ENCODE measurements at places on chromosomes 4 and X.
A peak's percentile ranks its signal among the peaks of the same experiment; 100 is the strongest.

DNA sequence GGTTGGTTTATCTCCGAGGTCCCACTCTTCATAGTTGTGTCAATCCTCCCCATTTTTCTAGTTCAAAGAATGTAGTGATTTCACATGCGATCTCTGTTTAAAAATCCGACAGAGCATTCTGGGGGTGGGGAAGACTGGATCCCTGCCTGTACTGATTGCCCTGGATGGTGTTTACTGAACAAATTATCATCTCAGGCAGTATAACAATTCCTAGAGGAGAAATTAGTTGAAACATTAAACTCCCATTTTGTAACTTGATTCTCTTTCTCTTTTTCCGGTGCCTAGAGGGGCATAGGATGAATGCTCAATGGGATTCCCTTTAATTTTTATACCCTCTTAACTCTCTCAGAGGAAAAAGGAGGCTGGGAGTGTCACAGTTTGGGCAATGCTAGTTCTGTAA lies 10.0 kb upstream of the CWH43 start:
- DNase-seq = no peak

DNA sequence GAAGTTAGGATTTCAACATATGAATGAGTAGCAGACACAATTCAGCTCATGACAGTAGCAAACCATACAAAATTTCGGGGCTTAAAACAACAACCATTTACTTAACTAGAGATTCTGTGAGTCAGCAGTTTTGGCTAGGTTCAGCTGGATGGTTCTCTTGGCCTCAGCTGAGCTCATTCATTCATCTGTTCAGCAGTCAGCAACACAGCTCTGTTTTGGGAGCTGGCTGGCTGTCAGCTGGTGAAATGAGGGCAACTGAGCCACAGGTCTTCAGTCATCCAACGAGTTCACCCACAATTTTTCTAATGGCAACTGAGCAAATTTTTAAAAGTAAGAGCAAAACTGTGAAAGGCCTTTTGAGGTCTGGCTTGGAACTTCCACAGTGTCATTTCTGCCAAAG lies 2005.1 kb upstream of the AGA start:
- no peak for DNase-seq

GRCh38 chr4:113059449-113060182 lies 10.2 kb downstream of the ANK2 start:
- DNase-seq = no peak

DNA sequence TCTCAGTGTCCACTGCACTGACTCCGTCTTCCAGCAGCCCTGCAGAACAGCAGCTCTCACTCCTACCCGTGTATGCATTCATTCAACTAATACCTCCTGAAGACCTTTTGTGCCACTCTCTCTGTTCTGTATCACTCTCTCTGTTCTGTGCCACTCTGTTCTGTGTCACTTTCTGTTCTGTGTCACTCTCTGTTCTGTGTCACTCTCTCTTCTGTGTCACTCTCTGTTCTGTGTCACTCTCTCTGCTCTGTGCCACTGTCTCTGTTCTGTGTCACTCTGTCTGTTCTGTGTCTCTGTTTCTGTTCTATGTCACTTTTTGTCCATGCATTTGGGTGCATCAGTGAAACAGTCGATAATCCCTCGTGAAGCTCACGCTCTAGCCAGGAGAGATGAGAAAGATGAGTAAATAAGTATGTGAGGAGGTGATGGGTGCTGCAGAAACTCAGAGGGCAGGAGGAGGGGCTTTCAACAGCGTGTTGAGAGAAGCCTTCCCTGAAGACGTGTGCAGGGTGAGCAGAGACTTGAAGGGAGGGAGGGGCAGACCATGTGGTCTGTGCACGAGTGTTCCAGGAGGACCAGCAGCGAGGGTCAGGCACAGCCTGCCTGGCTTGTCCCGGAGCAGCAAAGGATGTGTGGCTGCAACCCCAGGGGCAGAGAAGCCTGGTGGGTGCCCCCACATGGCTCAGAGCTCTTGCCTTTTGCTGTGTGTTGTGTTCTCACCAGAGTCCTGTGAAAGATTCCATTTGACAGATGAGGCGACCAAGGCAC lies 8.9 kb downstream of the PIGG start:
- no peak for DNase-seq

DNA sequence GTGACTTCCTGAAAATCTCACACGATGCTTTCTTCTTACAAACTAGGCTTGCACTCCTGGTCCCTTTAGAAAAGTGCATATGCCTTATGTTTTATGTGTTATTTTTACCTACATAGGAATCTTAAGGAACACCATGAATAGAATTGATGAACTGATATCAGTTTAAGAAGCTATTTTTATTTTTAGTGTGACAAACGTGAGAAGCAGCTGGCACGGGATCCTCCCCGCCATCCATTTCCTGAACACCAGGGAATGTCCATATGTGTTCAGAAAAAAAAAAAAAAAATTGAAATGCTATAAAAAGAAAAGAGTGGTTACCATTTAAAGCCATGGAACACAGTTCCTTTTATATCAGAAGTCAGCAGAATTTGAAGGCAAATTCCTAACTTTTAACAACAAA lies 1096.1 kb upstream of the PRKX start:
- DNase-seq = no peak

DNA sequence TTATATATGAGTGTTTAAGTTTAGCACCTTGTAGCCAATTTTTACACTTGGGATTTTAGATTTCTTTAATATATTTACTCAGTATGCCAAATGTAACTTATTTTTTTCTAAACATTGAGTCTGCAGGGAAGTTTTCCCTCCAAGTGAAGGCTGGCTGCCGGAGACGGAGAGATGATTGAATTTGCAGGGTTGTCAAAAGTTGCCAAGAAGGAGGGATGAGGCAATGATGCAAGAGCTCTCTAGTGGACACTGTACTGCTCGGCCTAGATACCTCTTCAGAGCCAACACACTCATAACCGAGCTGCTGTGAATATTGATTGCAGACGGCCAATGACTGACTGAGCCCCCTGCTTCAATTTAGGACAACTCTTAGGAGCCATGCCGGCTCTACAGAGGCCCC lies 318.6 kb upstream of the CASK start:
- DNase-seq = no peak

DNA sequence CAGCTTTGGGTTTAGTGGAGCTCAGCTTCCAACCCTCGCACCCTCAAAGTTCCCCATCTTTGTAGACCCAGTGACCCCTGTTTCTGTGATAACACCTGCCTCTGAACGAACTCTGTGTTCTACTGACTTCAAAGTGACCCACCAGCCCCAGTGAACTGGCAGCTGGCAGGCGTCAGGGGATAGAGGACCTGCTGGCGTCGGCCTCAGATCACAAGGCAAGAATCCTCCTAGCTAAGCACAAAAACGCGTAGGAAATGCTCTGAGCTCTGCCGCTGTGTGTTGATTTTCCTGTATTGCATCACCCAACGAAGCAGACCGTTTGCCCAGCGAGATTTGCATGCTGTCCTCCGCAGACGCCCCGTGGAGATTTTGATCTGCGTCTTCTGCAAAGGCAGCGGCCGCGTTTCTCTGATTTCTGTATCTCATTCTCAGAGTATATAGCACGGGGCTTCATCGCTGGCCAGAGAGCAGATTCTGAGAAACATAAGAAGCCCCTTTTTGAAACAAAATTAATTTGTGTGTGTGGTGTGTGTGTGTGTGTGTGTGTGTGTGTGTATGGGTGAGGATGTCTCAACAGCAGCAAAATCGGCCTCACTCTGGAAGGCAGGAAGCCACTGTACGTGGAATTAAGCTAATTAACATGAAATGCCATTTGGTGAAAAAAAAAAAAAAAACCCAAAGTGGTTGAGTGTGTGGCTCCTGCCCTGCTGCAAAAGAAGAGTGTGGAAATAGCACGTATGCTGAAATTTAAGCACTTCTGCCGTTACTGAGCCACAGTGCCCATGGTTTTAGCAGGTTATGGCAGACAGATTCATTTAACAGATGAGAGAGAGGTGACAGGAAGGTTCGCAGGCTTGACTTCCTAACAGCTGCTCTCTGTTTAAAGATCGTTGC lies 29.2 kb upstream of the ASMTL start:
- DNase-seq = no peak

DNA sequence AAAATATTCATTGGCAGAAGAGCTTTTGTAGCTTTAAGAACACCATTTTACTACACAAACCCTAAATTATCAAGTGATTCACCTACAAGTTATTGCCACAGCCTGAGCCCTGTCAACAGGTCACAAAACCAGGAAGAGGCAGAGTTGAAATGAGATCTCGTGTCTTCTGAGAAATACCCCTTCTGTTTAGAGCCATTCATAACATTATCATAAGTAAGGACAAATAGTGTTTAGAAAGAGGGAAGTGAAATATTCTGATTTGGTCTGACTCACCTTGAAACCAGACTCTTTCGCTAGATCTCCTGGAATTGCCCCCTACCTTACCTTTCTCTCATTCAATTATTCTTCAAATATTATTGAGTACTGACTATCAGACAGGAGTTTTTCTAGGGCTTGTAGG lies 5.9 kb downstream of the ETDB start:
- no peak for DNase-seq

- no peak for DNase-seq
Observed at GRCh38 chr4:55409468-55410171, 13.9 kb downstream of the TMEM165 start.

DNA sequence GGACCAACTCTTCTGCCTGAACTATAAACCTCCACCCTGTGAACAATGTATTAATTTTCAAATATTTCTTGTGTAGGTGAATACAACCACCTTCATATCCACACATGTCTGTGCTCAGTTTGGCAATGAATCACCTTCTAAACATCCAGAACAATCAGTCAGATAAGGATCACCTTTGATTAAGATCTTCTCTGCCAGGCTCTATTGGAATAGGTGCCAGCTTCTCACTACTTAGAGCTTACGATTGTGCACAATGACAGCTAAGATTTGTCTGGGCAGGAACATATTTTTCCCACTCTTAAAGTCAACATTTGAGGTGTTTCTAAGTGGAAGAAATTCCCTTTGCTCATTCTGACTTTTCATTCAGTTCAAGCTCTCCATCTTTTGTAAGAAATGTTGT lies 237.2 kb downstream of the IL1RAPL2 start:
- no peak for DNase-seq

GRCh38 chr4:88630756-88631155 lies 38.5 kb downstream of the HERC3 start:
- no peak for DNase-seq

DNA sequence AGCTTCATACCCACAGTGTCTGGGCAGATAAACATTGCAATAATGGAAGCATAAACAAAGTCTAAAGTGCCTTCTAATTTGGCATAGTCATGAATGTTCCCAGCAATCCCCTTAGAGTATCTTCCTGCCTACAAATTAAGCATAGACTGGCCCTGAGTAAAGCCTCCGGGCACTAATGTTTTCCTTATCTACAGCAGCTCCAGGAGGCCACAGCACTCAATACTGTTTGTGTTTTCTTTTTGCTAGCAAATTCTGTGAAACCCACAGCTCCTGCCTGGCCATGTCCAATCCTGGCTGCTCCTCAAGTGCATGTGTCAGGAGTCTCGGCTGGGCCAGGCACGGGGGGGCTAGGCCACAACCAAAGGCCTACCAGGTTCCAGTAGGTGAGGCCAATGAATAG lies 102.7 kb upstream of the TBC1D9 start:
- no peak for DNase-seq

DNA sequence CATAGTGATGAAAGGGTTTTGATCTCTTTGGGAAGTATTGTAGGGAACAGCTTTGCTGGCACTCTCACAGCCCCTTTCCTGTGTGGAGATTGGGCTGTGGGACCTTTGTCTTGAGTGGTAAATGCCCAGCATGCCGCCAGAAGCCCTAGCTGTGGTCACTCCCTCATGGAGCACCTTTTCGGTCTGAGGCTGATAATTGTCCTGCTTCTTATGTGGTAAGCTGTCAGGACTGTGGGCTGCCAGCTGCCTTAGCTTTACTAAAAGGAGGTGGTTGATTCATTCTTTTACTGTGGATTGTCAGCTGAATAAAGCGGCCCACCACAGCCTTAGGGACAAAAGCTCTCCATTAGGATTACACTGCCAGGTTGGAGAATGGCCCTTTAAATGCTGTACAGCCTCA lies 7.1 kb downstream of the PASD1 start:
- no peak for DNase-seq

DNA sequence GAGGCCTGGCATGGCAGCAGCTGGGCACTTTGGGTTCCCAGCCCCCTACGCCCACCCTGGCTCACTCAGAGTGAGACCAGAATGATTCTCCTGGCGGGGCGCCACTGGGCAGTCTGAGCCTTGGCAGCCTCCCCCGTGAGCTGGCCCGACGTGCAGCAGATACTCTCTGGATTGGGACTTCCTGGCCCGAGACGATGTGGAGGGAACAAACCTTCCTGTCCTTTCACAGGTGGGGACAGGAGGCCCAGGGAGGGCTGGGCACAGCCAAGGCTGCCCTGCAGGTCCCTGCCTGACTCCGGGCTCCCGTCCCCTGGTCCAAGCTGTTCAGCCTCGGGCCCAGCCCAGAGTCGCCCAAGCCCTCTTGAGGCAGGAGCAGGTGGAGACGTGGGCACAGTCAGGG lies 17.9 kb upstream of the ADD1 start:
- no peak for DNase-seq

GRCh38 chr4:113783701-113784100 lies 22.2 kb upstream of the CAMK2D start:
- DNase-seq = no peak

DNA sequence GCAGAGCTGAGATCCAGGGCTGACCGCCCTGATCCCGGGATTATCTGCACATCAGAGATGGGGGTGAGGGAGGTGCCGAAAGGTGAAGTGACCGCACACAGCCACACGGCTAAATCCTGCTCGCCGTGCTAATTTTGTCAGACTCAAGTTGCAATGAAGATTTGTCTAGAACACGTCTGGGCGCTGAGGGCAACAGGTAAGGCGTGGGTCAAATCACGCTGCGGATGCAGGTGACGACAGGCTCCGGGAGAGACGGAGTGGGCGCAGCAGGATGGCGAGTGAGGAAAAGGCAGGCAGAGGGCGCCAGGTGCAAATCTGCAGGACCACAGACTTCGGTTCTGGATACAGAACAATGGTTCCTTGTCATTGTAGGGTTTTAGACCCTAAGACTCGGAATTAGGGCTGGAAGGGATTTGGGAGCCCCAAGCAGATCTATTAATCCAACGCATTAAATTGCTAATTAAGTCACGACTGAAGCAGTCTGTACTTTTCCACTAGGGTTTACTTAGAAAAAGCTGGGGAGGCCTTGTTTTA lies 1.9 kb upstream of the TBC1D14 start:
- no peak for DNase-seq

GRCh38 chrX:69083361-69083760 lies 81.9 kb downstream of the PJA1 start:
- no peak for DNase-seq

GRCh38 chr4:137266511-137266910 lies 265.8 kb downstream of the PCDH18 start:
- DNase-seq = no peak

- DNase-seq = no peak
Observed at GRCh38 chrX:114841051-114841450, 176.4 kb downstream of the IL13RA2 start.

DNA sequence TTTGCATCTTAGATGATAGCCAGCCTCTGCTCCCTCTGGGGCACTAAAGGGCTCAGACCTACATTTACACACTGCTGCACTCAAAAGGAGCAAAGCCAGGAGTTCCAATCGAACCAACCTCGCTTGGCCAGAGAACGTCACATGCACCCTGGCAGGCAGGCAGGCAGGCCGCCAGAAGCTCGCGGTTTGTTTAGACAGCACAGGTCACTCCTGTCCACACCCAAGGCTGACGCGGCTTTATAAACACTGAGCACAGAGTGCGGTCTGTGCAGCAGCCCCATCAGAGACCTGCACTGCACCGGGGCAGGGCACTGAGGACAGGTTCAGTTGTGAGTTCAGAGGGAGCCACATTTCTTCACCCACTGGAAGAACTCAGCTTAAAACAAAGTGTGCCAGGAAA lies 143.9 kb downstream of the BCOR start:
- DNase-seq = no peak

GRCh38 chr4:173333658-173334084 lies 487 bp downstream of the HMGB2 start:
- peak; percentile 6 for DNase-seq

All from stimulated activated CD8-positive, alpha-beta memory T cell treated with anti-CD3 and anti-CD28 coated beads, Interleukin-4, amount 100 ng/mL, for 4 hours (primary cell).